ENCODE measurements at places on chromosomes 5 and 9. TPM values are rescaled to one million over a fixed set of nuclear protein-coding genes. Genes with fewer than 3 reads are reported as not detected.

FER gene
- total RNA-seq: 36.0 TPM

CCDC192 gene
- not detected for total RNA-seq

SLC25A48 gene
- 0.85 TPM for total RNA-seq

RBM22 gene
- total RNA-seq: 33.6 TPM

F2RL2 gene
- total RNA-seq: not detected

HARS1 gene
- total RNA-seq: 54.3 TPM

PGM5 gene
- total RNA-seq: 99.6 TPM

WDR36 gene
- 22.4 TPM for total RNA-seq

- no peak overlapping the region for H3K27ac ChIP-seq
- no peaks in the 10 kb centered on the region for H3K36me3 ChIP-seq
- no peak overlapping the region for H3K4me3 ChIP-seq
- DNase-seq: no peak
These were observed 6.1 kb downstream of the CA9 start for GRCh38 chr9:35679766-35680330.

DNA sequence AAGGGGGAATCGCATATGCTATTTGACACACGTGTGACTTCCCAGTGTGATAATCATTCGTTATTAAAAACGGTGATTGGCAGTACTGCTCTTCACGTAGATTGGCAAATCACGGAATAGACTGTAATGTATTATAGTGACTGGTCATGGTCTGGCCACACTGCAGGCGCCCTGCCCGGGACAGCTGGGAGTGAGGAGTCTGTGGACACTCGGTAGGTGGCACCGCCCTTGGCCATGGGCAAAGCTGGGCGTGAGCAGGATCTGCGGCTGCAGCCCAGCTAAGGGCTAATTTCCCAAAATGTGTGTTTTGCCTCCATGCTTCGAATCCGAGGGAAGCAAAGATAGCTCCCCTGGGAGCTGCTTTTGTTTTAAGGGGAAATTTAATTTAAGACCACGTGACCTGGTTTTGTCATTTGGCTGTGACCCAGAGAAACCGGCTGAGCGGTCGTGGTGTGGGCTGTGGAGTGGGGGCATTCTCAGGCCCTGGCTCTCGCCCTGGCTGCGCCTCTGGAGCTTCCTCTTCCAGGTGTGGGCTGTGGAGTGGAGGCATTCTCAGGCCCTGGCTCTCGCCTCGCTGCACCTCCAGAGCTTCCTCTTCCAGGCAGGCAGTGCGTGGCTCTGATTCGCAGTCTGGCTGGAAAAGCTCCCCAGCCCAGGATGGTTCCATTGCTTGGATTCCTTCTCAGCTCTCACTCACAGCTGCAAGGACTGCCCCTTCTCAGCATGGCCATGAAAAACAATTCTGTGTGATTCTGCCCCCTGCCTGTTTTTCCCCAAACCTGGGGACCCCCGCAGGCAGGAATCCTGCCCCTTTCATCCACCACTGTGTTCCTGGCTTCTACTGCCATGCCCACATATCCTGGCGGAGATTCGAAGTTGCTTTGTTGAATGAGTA lies 131.1 kb downstream of the OLFM1 start:
- no peaks in the 10 kb centered on the region for H3K4me1 ChIP-seq
- H3K27me3 ChIP-seq: peaks cover 6% of the 10 kb centered on the region
- no peak overlapping the region for H3K4me3 ChIP-seq
- DNase-seq: no peak
- no peaks in the 10 kb centered on the region for H3K36me3 ChIP-seq

DNA sequence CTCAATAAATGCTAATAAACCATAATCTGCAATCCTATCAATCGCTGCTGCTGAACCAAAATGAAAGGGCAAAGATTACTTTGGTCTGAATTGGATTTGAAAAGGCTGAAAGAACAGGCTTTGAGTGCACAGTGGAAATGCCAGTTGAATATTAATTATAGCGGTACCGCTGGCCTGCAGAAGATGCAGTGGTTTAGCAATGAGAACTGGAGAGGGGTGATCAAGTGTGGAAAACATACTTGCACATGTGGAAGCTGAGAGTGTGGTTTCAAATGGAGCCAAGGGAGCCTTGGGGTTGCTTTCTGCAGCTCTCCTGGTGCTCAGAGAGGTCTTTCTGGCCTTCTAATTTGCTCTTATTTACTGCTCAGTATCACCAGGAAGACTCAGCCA lies 133.9 kb downstream of the PTTG1 start:
- no peak overlapping the region for H3K4me3 ChIP-seq
- no peaks in the 10 kb centered on the region for H3K36me3 ChIP-seq
- no peak for DNase-seq
- no peaks in the 10 kb centered on the region for H3K27me3 ChIP-seq
- H3K4me1 ChIP-seq: no peaks in the 10 kb centered on the region

- H3K36me3 ChIP-seq: no peaks in the 10 kb centered on the region
- no peaks in the 10 kb centered on the region for H3K27me3 ChIP-seq
- peak overlapping the region; percentile 18 for H3K4me3 ChIP-seq
These were observed 19.5 kb upstream of the GOLPH3 start for GRCh38 chr5:32193591-32193990.

DNA sequence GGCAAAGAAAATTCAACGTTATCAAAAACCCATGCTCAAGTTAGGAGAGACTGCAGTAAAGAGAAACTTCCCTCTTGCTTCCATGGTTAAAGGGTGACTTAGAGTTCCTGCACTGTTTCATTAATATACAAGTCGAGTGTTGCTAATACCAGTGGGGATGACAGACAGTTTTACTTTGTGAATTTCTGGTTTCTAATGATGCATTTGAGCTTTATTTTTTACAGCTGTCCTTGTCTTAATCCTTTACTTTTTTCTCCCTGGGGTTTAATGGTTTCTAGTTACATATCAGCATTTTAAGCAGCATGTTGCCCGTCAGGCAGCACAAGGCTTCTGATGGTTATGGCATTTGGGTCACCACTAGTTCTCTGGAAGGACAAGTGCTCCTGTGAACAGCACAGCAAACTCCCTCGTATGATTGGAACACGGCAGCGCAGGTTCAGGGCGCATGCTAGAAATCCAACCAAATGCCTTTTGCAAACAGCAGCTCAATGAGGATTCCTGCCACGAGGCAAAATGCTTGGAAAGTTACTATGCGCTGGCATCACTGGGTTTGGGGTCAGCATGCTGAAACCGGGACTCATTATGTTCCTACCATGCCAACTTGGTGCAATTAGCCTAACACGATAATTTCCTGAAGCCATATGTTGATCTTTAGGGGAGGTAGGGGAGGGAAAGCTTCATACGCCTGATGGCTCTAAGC lies 463.8 kb downstream of the BNC2 start:
- no peak for DNase-seq
- no peaks in the 10 kb centered on the region for H3K36me3 ChIP-seq
- no peaks in the 10 kb centered on the region for H3K27me3 ChIP-seq
- H3K4me1 ChIP-seq: no peaks in the 10 kb centered on the region

- H3K27ac ChIP-seq: peak overlapping the region; percentile 86
- peak; percentile 51 for DNase-seq
- no peaks in the 10 kb centered on the region for H3K27me3 ChIP-seq
- H3K4me1 ChIP-seq: peaks cover 36% of the 10 kb centered on the region
These were observed 5.8 kb downstream of the TMEM268 start for GRCh38 chr9:114616684-114617520.

DNA sequence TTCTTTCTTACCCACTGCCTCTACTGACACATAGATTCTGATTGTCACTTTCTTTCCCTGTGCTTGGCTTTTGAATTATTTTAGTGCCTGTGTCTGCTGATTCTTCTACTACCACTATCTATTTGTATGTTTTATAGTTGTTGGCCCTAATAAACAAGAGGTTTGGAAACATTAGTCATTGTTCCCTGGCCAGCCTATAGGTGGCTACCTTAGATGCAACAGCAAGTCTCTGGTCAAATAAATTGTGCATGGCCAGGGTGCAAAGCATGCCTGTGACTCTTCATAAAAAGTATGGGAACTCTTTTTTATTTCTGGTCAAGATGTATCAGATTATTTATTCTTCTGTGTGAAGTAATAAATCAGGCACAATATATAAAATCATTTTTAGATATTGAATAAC lies 124.4 kb downstream of the PLK2 start:
- DNase-seq: no peak
- H3K4me3 ChIP-seq: no peak overlapping the region
- H3K27ac ChIP-seq: no peak overlapping the region
- no peaks in the 10 kb centered on the region for H3K36me3 ChIP-seq

- H3K4me3 ChIP-seq: no peak overlapping the region
- H3K36me3 ChIP-seq: no peaks in the 10 kb centered on the region
- DNase-seq: no peak
- no peak overlapping the region for H3K27ac ChIP-seq
- no peaks in the 10 kb centered on the region for H3K27me3 ChIP-seq
These were observed 33.5 kb upstream of the CRB2 start for GRCh38 chr9:123322273-123323195.

DNA sequence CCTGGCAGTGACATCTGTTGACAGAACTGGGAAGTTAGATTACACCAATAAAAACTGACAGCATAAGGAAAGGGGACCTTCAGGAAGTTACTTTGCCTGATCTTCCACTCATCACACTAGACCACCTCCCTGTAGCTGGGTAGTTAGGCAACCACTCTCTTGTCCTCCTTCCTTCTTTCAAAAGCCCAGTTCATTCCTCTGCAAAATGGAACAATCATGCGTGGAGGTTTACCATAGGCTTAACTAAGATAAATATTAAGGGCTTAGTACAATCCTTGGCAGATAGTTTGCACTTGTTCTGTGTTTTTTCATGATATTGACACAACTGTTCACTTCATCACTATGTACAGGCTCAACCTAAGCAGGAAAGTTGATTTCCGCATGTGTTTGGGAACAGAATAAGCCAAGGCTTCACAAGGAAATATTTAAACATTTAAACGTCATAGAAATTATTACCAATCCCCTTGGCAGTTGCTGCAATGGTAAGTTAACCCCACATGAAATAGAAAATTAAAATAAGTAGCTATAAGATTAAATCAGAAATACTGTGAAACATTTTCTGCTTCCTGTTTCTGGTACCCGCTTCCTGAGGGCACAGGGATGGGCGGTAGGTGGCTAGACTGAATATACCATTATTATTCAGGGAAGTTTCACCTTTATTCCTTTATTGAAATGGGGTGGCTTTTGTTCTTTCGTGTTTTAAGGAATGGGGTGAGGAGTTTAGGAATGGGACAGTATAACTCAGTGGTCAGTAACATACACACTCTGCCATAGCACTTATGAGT lies 9.9 kb upstream of the PTGER4 start:
- H3K4me1 ChIP-seq: no peaks in the 10 kb centered on the region
- H3K27me3 ChIP-seq: no peaks in the 10 kb centered on the region
- H3K4me3 ChIP-seq: no peak overlapping the region
- no peaks in the 10 kb centered on the region for H3K36me3 ChIP-seq
- DNase-seq: no peak
- no peak overlapping the region for H3K27ac ChIP-seq

DNA sequence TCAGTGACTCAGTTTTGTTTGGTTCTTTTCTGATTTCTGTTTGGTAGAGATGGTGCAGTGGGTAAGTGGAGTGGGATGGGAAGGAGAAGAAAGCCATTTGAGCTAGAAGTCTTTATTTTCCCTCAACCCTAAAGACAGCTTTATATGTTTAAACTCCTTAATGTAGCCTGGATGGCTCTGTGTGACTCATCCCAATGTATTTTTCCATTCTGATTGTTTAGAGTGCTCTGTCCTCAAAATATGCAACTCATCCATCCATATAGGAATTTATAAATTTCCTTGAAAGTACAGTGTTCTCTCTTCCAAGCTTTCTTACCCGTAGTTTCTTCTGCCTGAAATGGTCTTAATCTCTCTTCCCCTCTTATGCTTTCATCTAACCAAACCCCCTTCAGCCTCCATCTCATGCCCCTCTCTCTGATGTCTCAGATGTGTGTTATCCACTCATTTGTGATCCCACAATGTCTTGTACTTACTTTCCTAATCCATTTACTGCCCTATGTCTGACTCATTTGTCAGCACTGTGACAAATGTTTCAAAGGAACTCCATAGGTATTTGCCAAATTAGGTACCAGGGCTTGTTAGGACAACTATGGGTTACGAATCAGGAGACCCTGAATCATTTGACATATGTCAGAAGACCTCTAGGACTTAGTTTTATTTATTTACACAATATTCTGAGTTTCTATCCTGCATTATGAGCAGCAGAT lies 217.5 kb upstream of the SGCD start:
- no peaks in the 10 kb centered on the region for H3K36me3 ChIP-seq
- no peak for DNase-seq
- no peaks in the 10 kb centered on the region for H3K27me3 ChIP-seq
- no peak overlapping the region for H3K4me3 ChIP-seq
- no peak overlapping the region for H3K27ac ChIP-seq

- H3K27ac ChIP-seq: no peak overlapping the region
- H3K27me3 ChIP-seq: no peaks in the 10 kb centered on the region
- H3K4me1 ChIP-seq: no peaks in the 10 kb centered on the region
These were observed 60.2 kb downstream of the RPS23 start for GRCh38 chr5:82217917-82218316.

DNA sequence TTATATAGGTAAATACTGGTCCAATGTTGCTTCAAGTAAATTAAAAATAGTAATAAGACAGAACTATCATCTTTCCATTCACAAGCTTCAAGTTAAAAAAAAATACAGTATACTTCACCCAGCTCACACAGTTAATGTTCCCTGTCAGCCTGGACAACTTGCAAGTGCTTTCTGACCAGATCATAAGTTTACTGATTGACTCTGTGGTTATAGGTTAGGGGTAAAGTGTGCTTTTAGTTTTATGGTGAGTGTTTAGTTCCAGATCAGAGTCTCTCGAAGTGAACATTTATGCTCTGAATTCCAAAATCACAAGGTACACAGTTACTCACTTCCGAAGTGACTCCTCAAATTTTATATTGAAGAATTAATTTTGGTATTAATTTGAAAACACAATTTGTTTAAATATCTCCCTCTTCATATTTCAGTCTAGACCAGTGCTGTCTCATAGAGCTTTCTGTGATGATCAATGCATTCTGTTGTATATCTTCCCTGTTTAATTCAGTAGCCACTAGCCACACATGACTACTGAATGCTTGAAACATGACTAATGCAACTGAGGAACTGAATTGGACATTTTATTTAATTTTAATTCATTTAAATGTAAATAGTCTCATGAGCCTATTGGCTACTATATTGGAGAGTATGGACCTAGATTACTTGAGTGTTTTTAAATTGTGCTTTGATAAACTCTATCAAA lies 90.7 kb downstream of the MEF2C start:
- H3K36me3 ChIP-seq: no peaks in the 10 kb centered on the region
- H3K27me3 ChIP-seq: no peaks in the 10 kb centered on the region
- H3K27ac ChIP-seq: no peak overlapping the region
- no peak for DNase-seq
- no peak overlapping the region for H3K4me3 ChIP-seq

GRCh38 chr9:96135076-96135752 lies 166.8 kb downstream of the HSD17B3 start:
- H3K4me1 ChIP-seq: peaks cover 26% of the 10 kb centered on the region
- H3K27ac ChIP-seq: no peak overlapping the region
- no peaks in the 10 kb centered on the region for H3K27me3 ChIP-seq

DNA sequence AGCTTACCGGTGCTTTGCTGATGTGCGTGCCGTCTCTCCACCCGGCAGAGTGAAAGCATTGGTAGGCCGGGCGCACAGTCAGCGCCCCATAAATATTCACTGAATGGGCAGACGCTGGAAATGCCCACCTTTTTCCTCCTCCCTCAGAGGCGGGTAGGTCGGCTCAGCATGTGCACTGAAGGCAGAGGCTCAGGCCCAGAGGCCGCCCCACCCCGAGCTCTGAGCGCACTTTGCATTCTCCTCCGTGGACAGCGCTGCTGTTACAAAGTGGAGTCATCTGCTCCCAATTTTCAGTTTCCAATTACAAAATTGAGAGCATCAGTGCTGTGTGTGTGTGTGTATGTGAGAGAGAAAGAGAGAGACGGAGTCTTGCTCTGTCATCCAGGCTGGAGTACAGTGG lies 10.6 kb downstream of the UCK1 start:
- peaks cover 19% of the 10 kb centered on the region for H3K36me3 ChIP-seq
- no peaks in the 10 kb centered on the region for H3K4me1 ChIP-seq
- H3K27ac ChIP-seq: no peak overlapping the region
- H3K4me3 ChIP-seq: no peak overlapping the region

Measured in prostate gland (tissue), 2 donors.